ENCODE measurements at places on chromosomes 11 and 22. TPM values are rescaled to one million over a fixed set of nuclear protein-coding genes. Genes with fewer than 3 reads are reported as not detected.

MMP11 gene
- total RNA-seq, result 16.0 TPM

CCDC15 gene
- total RNA-seq, result 2.6 TPM

GTSE1 gene
- 10.4 TPM for total RNA-seq

H19 gene
- 161 TPM for total RNA-seq

CASP5 gene
- 0.43 TPM for total RNA-seq

CD6 gene
- not detected for total RNA-seq

CRYBB1 gene
- not detected for total RNA-seq

ZBTB16 gene
- 0.32 TPM for total RNA-seq

C11orf16 gene
- not detected for total RNA-seq

C11orf87 gene
- total RNA-seq, result not detected

MMP1 gene
- total RNA-seq, result 281 TPM

ART5 gene
- total RNA-seq, result not detected

PKNOX2 gene
- 2.9 TPM for total RNA-seq

DAGLA gene
- 2.6 TPM for total RNA-seq

OR8G1 gene
- total RNA-seq, result under 0.01 TPM

CLTCL1 gene
- 16.4 TPM for total RNA-seq

CBLIF gene
- total RNA-seq, result not detected

UPK2 gene
- total RNA-seq, result not detected

TPST2 gene
- total RNA-seq, result 33.2 TPM

MYRF gene
- total RNA-seq, result 2.6 TPM

STT3A gene
- total RNA-seq, result 216 TPM

ATG2A gene
- 13.2 TPM for total RNA-seq

ALDH3B1 gene
- 27.1 TPM for total RNA-seq

KCNJ4 gene
- total RNA-seq, result not detected

NPAS4 gene
- 0.32 TPM for total RNA-seq

JAML gene
- total RNA-seq, result not detected

CLMP gene
- 115 TPM for total RNA-seq

TSPAN18 gene
- total RNA-seq, result 0.64 TPM

APOBEC3B gene
- 2.2 TPM for total RNA-seq

HEPHL1 gene
- 4.3 TPM for total RNA-seq

PGR gene
- total RNA-seq, result 4.5 TPM

DGCR6 gene
- 2.2 TPM for total RNA-seq

SULT4A1 gene
- not detected for total RNA-seq

FAT3 gene
- 1.9 TPM for total RNA-seq

SNX32 gene
- under 0.01 TPM for total RNA-seq

TBX10 gene
- not detected for total RNA-seq

ROBO4 gene
- total RNA-seq, result under 0.01 TPM

MMP3 gene
- total RNA-seq, result 39.7 TPM

OVCH2 gene
- total RNA-seq, result 0.64 TPM

NRGN gene
- 1.6 TPM for total RNA-seq

FAM83F gene
- total RNA-seq, result not detected

GPHA2 gene
- total RNA-seq, result not detected

MMP13 gene
- not detected for total RNA-seq

MMP27 gene
- not detected for total RNA-seq
